Activated T-cell treated with anti-CD3 and anti-CD28 coated beads for 48 hours (primary cell): ENCODE measurements at places on chromosomes 13 and 19.

- no peak for DNase-seq
Observed at GRCh38 chr19:23286477-23286876, 36.3 kb upstream of the ZNF724 start.

DNA sequence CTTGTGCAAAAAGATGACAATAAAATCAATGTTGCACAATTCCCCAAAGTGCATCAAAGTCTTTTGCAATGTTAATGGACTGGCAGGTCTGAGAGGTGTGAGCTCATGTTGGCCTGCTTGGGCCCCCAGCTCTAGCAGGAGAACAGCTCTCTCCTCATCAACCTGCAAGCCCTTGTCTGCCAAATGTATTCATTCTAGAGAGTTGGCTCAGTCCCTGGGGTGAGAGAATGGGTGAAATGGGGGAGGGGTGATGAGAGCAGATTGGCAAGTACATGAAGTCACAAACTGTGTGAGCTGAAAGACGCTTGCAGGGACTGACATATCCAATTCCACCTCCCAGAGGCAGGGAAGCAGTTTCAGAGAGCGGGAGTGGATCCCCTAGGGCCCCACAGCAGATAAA is 465.1 kb upstream of the ZNF507 start:
- no peak for DNase-seq

DNA sequence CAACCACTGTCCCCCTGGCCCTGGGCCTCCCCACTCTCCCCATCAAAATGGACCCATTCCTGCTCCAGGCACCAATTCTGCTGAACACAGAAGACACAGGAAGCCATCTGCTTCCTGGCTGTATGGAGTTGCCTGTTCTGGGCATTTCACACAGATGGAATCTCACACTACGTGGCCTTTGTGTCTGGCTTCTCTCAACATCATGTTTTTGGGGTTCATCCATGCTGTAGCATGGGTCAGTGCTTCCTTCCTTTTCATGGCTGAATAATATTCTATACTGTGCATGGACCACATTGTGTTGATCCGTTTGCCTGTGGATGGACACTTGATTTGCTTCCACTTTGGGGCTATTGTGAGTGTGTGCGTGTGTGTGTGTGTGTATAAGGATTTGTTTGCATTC is 15.0 kb upstream of the KLF2 start:
- no peak for DNase-seq

DNA sequence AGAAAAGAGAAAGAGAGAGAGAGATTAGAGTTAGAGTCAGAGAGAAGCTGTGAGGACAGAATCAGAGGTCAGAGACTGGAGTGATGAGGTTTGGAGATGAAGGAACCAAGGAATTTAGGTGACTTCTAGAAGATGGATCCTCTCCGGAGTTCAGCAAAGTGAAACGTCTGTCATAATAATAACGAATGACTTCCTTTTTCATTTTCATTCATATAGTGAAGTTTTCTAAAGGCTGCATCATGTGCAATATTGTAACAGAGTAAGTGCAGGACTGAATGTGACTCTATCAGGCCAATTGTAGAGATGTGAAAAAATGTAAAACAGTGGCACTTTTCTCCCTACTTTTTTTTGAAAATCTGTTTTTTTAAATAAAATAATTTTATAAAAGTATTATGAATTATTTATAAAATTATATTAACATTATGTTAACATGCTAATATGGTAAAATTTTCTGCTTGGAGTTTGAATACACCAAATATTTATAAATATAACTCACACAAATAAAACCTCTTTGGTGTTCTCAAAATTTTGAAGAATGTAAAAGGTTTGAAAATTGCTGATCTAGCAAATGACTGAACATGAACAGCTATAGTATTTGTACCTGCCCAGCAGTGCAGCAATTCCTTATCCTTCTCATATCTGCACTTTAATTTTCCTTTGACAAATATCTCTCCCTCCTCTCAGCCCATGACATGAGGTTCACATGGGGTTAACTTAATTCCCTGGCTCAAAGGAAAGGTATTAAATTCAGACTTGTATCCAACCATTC is 4.2 kb upstream of the TNFSF11 start:
- DNase-seq: no peak

DNA sequence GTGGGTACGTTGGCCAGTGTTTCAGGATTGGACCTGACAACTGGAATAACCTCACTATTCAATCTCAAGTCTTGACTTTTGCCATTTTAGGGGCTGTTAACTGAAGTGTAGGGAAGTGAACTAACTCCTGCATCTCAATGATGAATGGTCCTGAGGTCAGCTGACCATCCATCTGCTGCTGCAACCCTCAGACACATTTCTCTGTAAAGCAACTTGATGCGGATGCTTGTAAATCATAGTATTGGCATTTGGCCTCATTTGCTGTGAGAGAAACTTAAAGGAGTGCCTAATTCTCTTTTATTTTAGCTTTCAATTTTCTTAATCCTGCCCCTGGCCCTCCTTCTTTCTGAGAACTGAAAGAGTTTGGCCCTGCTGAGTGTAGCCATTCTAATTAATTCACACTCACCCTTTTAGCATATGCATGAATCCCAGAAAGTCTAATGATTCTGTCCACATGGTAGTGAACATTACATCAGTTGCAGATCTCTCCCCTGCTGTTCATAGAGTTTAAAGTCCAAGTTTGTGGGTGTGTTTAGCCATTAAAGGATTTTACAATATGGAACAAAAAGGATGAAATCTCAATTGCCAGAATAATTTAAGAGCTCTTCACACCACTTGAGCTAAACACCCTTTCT is 1531.4 kb upstream of the SLC10A2 start:
- DNase-seq: no peak

DNA sequence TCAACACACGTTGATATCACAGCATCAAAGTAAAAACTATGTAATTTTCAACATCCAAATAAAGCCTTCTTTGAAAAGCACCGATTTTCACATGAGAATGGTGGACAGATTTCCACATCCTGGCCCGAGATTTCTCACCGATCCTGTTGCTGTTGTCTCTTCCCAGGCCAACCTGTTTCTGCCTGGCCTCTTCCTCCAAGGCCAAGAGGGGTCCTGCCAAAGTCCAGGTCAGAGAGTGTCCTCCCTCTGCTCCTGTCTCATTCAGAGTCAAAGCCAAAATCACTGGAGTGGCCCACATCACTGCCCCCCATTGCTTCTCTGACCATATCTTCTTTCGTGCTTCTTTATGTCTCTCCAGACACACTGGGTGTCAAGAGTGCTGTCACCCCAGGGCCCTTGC is 49.5 kb downstream of the CHST8 start:
- DNase-seq: no peak

DNA sequence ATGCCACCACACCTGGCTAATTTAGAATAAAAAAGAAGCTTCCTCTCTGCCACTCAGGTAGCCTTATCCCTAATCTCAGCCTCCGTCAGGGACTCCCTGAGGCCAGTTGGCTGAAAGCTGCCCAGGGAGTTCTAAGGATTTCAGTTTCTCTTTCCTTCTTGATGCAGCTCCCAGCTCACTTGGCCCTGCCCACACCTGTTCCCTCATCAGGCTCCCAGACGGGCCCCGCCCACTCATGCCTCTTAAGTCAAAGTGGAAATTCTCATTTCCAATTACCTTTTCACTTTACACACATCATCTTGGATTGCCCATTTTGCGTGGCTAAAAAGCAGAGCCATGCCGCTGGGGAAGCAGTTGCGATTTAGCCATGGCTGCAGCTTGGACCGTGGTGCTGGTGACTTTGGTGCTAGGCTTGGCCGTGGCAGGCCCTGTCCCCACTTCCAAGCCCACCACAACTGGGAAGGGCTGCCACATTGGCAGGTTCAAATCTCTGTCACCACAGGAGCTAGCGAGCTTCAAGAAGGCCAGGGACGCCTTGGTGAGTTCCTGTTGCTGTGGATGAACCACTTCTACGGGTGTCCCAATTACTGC is at the start of gene IFNL1:
Gene IFNL1 (plus strand): TSS at position 353 of the 591 bp plus-strand sequence. CDS start 15 bp downstream, at position 368.
- no peak for DNase-seq

DNA sequence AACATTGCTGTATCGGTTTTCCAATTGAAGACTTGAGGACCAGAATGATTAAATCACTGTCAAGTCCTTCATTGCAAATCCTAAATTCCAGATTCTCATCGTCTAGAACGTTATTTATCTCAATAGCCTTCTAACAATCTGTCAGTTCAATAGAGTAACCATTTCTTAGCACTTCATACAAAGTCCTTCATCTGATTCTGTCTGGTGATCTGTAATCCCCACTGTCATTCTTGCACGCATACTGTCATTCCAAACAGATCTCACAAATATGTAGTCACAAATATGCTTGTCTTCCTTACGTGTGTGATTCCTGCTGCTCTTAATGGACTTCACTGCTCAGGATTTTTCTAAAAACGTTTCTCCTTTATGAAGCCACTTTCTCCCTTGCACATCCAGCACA is 1197.5 kb downstream of the EFNB2 start:
- DNase-seq: no peak

DNA sequence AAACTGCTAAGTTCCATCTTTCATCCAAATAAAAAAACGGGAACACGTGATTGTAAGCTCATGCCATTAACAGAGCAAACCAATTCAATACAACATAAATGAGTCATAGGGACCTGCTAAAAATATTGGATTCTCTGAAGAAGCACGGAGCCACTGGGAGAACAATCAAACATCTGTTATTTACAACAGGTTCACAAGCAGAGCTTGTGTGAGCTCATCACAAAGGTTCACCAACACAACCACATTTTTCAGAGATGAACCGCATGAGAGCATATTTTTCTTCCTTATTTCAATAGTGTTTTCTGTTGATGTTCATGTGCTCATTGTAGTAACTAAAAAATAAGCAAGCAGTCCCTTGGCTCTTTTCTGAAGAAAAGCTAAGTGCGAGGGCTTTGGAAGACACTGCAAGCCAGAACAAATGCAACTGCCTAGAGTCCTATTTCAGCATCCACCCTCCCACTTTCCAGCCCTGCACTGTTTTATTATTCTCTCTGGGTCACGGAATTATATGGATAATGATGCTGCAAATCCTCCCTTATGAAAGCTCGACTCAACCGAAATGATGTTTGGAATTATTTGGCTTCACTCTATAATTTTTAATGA is 545.8 kb downstream of the LIG4 start:
- DNase-seq: no peak

DNA sequence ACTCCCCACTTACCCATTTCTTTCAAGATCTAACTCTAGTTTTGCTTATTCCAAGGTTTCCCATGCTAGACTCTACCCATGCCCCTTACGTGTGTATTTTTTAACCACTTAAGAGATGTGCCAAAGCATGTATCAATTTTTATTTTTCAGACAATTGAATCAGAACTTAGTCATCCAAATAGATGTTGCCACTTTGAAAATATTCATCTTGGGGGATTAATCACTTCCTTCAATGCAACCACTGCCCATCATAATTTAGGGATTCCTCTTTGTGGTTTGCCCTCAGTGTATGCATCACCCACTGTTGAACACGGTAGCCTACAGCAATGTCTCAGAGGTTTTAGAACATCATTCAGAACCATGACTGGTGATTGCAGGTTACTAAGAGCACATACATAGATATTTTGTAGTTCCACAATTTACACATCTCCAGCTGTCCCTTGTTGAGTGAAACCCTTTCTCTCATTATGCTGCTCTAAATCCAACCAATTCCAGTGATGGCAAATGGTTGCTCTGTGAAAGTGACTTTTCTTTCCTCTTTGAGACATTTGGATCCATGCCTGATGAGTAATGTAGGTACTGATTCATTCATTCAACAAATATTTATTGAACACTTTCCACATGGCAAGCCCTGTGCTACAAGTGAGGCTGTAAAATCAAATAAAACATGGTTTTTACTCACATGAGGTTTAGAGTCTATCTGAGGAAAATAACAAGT is 60.6 kb upstream of the SERP2 start:
- DNase-seq: no peak

GRCh38 chr13:50129081-50129705 is 113.9 kb downstream of the KCNRG start:
- DNase-seq: no peak

- no peak for DNase-seq
Observed at GRCh38 chr19:58511353-58512208, at the start of gene SLC27A5. Gene SLC27A5, minus strand, starts transcription at chr19:58511992. Its CDS starts 37 bp downstream, at chr19:58511955.

DNA sequence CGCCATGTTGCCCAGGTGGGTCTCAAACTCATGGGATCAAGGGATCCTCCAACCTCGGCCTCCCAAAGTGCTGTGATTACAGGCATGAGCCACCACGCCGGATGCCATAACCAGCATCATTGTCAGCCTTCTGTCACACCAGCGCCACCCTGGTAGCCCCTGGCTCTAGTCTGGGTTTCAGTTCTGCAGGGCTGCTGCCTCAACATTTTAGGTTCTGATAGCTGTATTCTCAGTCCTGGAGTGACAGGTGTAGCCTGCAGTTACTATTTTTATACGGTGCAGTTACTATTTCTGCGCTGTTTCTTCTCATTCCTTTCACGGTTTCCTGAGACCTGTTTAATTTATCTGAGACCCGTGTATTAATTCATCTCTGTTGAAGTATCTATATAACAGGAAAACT is 57.1 kb downstream of the TRPM4 start:
- no peak for DNase-seq

DNA sequence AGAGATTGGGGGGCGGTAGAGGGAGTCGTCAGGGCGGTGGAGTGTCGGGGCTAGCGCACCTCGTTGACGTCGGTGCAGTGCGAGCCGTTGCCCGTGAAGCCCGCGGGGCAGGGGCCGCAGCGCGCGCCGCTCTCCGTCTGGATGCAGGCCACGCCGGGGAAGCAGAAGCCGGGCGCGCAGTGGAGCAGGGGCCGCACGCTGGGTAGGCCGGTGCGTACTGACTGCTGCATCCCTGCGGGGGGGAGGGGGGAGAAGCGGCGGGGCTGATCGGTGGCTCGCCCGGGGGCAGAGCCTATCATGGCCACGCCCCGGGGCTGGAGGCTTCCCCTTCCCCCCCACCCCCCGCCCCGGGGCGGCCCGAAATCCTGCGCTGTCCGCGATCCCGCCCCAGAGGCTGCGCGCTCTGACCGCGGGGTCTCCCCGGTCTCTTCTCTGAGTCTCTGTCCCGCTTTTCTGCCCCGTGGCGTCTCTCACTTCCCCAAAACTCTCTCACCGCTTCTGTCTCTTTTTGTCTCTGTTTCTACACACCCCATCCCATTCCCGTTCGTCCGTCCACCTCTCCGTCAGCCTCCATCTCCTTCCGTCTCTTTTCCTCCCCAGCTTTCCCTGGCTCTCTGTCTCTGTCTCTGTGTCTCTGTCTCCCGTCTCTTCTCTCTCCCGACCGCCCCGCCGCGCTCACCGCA is 1.1 kb downstream of the COMP start:
- peak; percentile 21 for DNase-seq

DNA sequence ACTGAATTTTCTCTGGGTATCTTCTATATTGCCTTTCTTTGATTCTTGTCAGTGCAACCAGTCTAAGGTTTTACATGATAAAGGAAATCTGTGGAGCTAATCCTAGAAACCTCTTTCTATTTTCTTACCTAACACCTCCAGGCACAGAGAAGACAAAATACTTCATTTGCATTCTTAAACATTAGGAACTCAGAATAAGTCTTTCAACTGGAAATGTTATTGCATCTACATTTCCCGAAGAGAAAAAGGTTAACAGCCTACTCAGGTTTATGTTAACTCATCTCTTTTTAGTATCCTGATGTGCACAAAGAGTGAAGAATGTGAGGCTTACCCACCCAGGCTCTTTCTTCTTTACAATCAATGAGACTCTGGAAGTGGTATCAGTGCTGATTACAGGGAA is 106.7 kb downstream of the PCCA start:
- DNase-seq: no peak
